ENCODE measurements at places on chromosomes 7 and 10. TPM values are rescaled to one million over a fixed set of nuclear protein-coding genes. Genes with fewer than 3 reads are reported as not detected.

GRCh38 chr7:88771417-88771816 is 11.9 kb downstream of the ZNF804B start:
- DNase-seq, result no peak

- DNase-seq, result peak; percentile 70
Measured at GRCh38 chr7:23022258-23022769, 8.4 kb upstream of the HYCC1 start.

DNA sequence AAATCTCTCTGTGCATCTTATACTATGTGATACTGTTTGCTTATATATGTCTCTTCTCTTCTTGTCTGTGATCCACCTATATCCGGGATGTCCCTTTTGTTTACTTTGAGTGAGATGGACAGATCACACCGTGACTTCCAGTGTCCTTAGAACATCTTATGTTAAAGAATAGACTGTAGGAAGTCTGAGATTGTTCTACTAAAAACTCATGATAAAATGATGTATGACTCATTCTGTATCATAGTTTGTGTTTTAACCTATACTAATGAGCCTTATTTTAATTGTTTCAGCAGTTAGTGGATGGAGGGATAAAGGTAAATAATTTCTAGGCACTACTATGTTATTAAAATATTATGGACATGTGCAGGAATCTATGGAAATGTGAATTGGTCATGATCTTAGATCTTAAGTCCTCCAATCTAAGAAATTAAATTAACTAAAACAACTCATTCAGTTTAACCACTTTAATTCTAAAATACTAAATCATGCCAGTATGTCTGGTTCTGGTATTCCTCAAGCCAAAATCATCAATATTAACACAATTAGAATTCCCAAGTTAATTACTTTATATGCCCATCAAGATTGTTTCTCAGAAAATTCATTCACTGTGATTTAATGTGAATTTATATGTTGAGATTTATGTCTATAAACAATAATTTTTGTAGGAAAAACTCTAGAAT is 32.0 kb downstream of the ITGB8 start:
- no peak for DNase-seq

GRCh38 chr7:46681865-46682503 is 760.9 kb upstream of the IGFBP3 start:
- DNase-seq, result no peak

GRCh38 chr7:19051767-19052375 is 65.6 kb downstream of the TWIST1 start:
- DNase-seq, result peak; percentile 8

DNA sequence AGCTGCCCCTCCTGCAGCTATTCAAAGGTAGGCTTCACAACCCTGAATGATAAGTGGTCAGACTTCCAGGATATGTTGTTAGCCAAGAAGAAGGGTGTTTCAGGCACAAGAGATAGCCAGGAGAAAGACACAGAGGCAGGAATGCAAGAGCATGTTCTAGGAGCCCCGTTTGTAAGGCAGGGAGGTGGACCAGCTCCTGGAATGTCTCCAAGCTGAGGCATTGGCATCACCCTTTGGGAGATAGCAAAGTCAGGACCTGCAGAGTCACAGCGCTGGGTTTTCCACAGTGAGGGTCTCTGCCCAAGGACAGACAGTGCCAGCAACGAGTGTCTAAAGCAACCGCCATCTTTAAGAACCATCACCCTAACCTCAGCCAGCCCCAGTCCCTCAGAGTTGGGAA is 484.5 kb upstream of the ZMIZ1 start:
- DNase-seq, result no peak

DNA sequence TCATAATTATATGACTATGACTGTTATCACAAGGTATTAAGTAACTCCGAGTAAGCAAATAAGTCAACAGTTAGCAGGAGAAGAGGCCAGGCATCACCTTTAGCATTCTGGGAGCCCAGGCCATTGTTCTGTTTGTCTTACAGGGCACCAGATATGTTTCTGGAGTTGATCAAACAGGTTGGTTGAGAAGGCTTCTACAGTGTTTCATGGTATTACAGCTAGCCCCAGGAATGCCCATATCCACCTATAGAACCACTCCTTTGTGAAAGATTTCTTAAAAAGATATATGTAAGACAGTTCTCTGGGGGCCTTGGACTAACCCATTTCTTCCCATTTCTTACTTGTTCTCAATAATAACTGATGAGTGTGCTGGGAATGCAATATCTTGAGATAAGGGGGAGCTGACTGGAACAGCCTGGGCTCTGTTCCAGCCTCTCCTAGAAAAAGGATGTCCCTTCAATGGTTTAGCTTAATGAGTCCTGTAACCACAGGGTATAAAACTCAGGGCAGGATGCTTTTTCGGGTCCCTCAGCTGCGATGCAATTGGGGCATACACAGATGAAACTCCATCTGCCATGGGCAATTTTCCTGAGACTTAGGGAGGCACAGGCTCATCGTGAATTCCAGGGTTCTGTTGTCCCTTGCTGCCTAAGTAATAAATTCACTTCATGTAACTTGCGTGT is 286.4 kb downstream of the BAMBI start:
- DNase-seq, result no peak

DNA sequence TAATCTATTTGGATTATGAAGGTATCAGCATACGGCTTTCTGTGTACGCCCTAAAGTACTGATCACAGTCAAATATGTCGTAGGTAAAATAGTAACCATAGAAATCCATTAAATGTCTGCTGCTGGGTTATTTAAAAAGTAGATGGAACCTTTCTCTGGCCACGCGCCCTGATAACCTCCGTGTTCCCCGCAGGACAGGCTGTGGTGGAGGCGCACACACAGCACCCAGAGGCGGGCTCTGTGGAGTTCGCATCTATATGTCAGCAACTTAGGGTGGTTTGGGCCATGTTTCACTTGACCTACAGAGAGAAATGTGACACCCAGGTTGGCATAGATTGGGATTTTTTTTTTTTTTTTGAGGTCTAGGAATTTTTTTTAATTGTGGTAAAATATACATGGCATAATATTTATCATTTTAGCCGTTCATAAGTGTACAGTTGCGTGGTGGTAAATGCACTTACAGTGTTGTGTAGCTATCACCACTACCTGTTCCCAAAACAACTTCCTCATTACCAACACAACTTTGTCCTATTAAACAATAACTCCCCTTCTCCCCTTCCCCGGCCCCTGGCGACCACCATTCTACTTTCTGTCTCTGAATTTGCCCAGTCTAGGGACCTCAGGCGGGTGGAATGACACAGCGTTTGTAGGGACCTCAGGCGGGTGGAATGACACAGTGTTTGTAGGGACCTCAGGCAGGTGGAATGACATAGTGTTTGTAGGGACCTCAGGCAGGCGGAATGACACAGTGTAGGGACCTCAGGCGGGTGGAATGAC is 15.4 kb downstream of the PPP2R2D start:
- DNase-seq, result no peak

DNA sequence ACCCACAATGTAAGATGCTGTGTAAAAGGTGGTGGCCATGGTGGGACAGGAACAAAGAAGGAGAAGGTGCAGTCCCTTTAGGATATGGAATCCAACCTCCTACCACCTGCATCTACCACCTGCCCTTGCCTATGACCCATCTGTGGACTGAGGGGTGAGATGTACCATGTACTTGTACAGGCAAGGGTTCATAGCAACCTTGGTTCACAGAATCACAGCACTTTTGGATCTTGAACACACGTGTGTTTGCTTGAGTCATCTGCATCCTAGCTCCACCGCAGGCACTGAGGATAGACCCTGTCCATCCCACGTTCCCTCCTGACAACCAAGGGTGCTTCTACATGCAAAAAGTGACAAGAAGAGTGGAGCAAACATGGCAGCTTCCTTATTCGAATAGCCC is 162.3 kb downstream of the GFRA1 start:
- DNase-seq, result no peak

GRCh38 chr7:35700333-35700732 is 5.4 kb upstream of the HERPUD2 start:
- DNase-seq, result no peak

- no peak for DNase-seq
Measured at GRCh38 chr7:163298-163695, 29.1 kb upstream of the FAM20C start.

DNA sequence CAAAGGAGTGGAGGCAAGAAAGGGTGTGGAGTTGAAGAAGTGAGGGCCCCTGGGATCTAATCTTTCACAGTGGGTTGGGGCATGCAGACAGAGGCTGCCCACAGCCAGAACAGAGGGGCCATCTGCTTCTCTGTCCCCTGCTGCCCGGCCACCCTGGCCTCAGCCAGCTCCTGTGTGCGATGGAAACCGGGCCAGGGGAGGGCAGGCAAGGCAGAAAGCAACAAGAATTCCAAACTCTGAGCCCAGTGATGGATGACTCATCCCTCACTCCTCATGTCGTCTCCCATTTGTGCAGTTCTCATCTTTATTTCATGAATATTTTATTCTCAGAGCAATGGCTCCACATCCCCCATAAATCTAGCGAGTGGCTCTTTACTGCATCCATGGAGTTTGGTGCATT is 757.1 kb downstream of the GRID1 start:
- no peak for DNase-seq

The ARMC3 gene
- 0.06 TPM for polyA plus RNA-seq

The SFTPA2 gene
- polyA plus RNA-seq, result not detected

The GBX1 gene
- polyA plus RNA-seq, result not detected

The CACNB2 gene
- polyA plus RNA-seq, result not detected

The NODAL gene
- 0.41 TPM for polyA plus RNA-seq

The ACSM6 gene
- not detected for polyA plus RNA-seq

All from mammary epithelial cell (primary cell).